CD4-positive, alpha-beta T cell treated with Interleukin-6 at 100 ng/mL for 8 hours (primary cell): ENCODE measurements at places on chromosomes 2 and 18.

GRCh38 chr2:11663427-11663826, 6.6 kb downstream of the NTSR2 start:
- DNase-seq, result no peak

DNA sequence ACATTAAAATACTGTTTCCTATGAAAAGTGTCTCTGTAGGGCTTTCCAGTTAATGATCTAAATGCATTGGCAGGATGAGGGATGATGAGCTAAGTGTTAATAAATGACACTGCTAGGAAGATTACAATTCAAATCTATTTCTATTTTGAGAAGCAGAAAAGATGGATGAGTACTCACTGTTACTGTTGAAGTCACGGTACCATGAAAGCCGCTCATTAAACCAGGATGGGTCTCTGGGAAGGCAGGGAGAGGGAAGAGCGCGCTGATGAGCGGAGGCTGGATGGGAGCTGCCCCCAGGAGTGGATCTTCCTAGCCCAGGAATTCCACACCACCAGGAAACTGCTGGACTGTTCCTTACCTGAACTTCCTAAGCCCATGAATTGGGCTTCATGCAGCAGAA, 27.1 kb upstream of the TXNDC2 start:
- DNase-seq, result no peak

GRCh38 chr2:98901702-98902101, 34.3 kb downstream of the CRACDL start:
- DNase-seq, result no peak

GRCh38 chr2:223696719-223697118, 94.6 kb upstream of the SCG2 start:
- no peak for DNase-seq

DNA sequence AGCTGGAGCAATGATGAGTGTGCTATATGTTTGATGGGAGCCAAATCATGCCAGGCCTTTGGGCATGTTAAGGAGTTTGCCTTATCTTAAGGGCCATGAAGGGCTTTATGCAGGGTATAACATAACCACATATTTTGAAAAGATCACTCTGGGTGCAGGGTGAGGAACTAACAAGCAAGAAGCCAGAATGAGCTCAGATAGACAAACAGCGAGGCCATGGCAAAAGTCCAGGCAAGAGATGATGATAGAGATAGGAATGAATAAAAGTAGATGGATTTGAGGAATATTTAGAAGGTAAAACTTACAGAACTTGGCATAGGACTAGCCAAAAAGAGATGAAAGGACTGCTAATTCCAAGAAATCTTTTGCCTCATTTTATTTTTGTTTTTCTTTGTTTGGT, 6.7 kb downstream of the GALNT3 start:
- DNase-seq, result no peak

DNA sequence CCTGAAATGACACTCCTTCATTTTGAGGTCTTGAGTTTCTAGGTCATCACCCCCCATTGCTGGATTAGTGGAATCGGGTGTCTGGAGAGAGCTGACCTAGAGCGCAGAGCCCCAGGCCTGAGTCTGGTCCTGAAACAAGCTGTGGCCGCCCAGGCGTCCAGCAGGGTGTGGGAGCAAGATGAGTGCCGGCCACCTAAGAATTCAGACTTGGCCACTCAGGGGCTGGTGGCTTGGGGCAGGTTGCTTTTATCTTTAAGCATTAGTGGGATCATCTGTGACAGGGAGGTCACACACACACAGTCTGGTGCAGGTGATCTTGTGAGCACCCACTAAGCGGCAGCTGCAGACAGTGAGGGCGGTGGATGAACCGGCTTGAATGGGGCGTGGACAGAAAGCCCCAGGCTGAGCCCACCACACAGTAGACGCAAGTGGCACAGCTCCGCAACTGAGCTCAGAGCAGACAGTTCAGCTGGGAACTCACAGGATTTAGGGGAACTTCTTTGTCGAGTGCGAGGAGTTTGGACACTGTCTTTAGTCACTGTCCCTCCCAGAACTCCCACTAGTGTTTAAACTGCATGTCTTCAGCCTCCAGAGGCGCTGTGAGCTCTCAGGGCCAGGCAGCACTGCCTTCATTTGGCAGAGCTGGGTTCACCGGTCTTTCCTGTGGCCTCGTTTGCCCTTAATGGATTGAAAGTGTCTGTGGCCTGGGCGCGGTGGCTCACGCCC, 21.5 kb downstream of the ITGB1BP1 start:
- no peak for DNase-seq

DNA sequence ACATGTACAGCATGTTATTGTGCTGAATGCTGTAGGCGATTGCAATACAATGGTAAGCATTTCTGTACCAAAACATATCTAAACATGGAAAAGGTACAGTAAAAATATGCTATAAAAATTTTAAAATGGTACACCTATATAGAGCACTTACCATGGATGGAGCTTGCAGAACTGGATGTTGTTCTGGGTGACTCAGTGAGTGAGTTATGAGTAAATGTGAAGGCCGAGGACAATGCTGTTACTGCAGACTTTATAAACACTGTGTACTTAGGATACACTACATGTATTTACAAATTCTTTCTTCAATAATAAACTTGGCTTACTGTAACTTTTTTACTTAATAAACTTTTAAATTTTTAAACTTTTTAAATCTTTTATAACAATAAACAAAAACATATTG, 473.4 kb upstream of the UBE2E3 start:
- DNase-seq, result no peak

DNA sequence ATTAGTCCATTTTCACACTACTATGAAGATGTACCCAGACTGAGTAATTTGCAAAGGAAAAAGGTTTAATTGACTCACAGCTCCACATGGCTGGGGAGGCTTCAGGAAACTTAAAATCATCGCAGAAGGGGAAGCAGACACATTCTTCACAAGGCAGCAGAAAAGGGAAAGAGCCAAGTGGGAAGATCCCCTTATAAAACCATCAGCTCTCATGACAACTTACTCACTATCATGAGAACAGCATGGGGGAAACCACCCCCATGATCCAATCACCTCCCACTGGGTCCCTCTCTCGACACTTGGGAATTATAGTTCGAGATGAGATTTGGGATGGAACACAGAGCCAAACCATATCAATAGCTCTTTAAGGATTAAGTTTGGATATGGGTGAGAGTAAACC, 246.1 kb upstream of the CYRIA start:
- no peak for DNase-seq

GRCh38 chr2:240297256-240298116, 138.0 kb upstream of the GPC1 start:
- no peak for DNase-seq

GRCh38 chr2:179612108-179612507, 249.3 kb downstream of the ZNF385B start:
- DNase-seq, result no peak

DNA sequence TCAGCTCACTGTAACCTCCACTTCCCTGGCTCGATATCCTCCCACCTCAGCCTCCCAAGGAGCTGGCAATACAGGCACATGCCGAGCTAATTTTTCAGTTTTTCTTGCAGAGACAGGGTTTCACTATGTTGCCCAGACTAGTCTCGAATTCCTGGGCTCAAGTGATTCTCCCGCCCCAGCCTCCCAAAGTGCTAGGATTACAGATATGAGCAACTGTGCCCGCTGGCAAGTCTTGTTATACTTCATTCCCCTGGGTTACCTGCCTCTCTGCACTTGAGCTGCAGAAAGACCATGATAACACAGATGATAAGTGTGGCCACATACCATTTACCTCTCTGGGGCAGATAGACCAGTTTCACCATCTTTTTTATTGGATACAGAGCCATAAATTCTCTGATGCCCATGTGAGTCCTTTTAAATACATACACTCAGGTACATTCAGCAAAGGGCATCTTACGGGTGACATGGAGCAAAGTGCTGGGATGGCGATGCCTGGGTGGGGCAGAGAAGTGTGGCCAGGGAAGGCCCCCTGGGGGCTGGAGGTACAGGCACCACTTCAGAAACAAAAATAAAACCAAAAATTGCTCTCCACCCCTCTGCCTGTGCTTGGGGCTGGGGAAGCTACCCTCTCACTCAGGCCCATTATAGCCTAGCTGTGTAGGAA, 20.4 kb downstream of the CCT7 start:
- DNase-seq, result no peak

- no peak for DNase-seq
Measured at GRCh38 chr2:239697399-239698164, 296.8 kb upstream of the HDAC4 start.

GRCh38 chr2:143513081-143513480, 383.9 kb downstream of the ARHGAP15 start:
- DNase-seq, result no peak

DNA sequence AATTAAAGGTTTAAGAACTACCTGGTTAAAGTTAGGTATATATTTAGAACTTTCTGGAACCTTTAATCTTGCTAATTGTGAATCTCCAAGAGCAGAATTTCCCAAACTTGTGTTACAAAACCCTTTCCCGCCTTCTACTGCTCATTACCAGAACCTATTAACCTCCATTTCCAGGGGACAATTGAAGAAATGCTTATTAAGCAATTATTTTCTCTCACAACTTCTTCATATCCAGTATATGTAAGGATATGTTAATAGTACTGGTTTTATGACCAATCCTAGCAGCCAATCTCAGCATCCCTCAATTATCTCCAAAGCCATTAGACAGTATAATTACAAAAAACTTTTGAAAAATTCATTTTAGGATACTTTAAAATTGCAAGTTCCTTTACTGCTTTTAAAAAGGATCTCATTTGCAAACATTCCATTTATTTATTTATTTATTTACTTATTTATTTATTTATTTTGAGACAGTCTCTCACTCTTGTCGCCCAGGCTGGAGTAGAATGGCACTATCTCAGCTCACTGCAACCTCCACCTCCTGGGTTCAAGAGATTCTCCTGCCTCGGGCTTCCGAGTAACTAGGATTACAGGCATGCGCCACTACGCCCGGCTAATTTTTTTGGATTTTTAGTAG, 3.7 kb downstream of the GFPT1 start:
- no peak for DNase-seq

DNA sequence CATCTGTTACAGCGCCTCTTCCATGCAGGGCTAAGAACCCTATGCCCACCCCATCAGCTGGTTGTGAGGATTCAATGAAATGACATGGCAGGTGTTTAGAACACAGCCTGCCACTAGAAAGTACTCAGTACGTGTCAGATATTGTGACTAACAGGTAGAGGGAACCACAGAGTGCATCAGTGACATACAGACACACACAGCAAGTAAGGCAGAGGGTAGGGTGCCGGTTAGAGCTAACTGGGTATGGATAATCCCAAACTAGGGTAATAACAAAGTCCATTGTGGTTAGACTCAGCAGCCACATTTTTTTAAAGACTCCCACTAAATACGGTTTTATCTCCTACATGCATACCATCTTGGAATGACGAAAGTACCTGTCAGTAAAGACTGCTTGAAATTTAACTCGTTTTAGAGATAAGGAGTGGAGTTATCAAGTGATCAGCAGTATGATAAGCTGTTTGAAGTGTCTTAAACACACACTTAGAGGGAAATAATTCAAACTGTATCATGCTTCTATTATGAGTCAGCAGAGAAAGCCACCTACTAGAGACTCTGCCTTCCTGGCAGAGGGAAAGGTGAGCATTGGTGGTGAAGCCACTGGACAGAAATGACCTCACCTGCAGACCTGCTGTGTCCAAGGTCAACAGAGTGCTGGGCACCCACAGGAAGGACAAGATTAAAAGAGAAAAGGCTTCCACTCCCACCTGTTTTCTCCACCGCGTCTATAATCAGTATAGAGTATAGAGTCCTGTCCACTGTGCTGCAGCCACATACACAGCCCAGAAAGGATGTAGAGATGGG, 20.6 kb downstream of the MPPE1 start:
- DNase-seq, result no peak

DNA sequence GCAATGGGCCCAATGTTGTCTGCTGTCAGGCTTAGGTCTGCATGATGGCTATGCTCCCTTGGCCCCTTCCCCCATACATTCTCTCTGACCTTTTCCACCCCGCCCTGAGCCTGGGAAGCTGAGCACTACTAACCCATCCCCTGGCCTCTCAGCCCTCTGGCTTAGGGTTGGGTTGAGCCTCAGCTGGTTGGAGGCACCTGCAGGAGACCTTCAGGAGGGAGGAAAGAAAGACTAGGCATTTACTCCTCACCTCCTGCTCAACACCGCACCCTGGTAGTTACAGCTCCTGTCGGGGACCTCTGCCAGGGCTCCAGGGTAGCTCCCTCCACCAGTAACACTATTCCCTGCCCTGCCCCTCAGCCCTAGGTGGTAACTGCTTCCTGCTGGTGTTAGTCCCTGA, 80.5 kb downstream of the GALNT14 start:
- DNase-seq, result no peak

- DNase-seq, result no peak
Measured at GRCh38 chr2:20434588-20435294, 12.1 kb upstream of the RHOB start.

DNA sequence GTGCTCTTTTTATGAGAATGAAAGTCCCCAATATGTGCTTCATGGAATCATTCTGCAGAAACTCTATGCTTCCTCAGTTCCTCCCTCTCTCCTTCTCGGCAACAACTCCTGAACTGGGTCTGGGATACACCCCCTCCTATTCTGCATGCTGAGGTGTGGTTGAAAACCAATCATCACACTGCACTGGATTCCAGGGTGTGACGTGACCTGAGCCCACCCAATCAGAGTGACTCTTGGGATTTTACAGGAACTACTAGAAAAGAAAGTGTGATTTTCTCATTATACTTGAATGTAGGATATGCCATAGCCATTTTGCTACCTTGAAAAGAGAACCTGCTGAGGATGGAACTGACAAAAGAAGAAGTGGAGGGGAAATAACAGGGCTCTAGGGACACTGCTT, 36.3 kb downstream of the ACVR1 start:
- DNase-seq, result no peak

GRCh38 chr2:48870503-48870902, 115.0 kb upstream of the LHCGR start:
- DNase-seq, result no peak

DNA sequence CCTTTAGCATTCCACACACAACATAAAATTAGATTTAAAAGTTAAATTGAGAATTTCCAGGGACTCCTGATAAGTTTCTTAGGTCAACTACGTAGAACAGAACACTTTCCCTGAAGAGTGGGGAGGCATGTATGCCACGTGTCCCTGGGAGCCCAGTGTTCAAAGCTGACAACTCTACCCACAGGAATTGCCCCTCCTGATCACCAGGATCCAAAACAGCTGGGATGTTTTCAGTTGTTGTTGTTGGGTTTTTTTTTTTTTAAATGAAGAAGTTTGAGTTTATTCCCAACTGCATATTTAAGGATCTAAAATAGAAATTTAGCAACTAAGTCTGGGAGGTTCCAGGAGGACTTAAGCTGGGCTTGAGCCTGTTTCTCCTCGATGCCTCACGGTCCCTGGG, 100.5 kb downstream of the TPGS2 start:
- DNase-seq, result no peak

- no peak for DNase-seq
Measured at GRCh38 chr2:72222829-72223564, 75.3 kb upstream of the CYP26B1 start.

DNA sequence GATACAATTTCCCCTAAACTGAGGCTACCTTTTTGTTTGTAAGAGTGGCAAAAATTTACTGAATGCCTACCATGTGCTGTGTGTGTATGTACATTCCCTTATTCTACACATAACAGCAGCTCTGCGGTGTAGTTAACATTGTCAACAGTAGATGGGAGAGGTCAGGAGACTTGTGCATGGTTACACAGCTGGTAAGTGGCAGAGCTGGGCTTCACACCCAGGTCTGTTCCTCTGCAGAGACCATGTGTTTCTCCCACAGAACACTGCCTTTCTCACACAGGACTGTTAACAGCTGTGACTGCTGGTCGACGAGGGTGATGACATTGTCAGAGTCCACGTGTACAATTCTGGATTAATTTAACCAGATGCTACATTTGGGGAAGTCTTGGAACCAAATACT, 49.1 kb downstream of the EML6 start:
- DNase-seq, result no peak
